ENCODE measurements at places on chromosomes 2 and 18.

GRCh38 chr2:178542161-178542560 is 61.9 kb downstream of the PLEKHA3 start:
- DNase-seq, result no peak

- no peak for DNase-seq
Observed at GRCh38 chr2:113088213-113088992, 20.6 kb downstream of the IL1F10 start.

DNA sequence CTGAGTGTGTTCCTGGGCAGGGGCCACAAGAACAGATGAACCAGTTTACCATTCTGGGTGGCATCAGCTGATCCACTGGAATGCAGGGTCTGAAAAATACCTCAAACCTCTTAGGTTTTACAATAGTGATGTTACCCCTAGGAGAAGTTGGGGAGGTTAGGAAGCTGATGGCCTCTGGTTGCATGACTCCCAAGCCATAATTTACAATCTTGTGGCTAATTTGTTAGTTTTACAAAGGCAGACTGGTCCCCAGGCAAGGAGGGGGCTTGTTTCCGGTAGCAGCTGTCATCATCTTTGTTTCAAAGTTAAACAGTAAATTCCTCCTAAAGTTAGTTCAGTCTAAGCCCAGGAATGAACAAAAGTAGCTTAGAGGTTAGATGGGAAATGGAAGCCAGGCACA is 113.8 kb upstream of the SLC38A11 start:
- no peak for DNase-seq

DNA sequence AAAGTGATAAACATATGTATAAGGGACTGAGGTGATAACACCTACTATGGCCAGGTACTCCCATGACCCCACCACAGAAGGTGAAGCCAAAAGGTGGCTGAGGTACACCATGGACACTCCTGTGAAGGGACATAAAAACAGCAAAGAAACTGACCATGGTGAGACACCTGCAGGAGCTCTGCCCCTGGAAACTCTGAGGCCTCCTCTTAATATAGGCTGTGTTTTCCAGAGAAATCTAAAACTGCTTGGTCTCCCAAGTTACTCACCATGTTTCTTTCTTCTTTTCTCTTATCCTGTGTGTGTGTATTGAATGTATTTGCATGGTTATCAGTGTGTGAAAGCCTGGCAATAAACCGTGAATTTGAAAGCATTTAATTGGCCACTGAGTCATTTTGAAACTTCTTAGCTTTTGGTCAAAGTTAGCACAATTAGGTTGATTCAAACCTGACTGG is 739.3 kb upstream of the GCFC2 start:
- no peak for DNase-seq

DNA sequence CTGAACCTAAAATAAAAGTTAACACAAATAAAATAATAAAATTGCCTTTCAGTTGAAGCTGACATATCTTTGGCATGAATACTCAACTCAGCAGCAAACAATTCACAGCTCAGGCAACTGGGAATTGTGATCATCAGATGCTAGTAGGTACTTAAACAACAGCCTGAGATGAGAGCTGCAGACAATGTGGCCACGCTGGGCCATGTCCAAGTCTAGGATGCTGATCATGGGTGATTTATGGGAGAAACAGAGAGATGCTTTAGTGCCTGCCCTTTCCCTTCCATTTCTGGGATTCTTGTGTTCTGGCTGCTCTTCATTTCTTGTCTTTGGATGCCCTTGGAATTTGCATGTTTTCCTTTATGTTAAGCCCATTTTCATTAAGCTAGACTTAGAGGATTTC is 212.4 kb upstream of the CWC22 start:
- DNase-seq, result no peak

GRCh38 chr2:28338831-28339321 is 53.8 kb upstream of the FOSL2 start:
- DNase-seq, result no peak

DNA sequence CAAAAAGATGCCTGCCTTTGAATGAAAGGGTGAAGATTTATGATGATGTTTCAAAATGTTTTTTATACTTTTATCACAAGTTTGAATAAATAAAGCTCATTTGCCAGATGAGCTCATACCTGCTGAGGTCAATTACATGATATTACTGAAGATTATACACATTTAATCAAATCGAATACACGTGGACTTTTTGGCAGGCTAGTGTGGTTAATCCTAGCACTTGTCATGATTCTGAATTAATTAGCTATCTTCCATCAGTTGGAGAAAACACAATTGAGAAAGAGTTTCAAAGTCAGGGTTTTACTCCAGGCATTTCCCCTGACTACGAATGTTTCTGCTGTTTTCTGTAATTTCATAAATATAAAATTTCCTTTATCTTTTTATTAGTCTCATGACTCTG is 54.4 kb downstream of the LRPPRC start:
- no peak for DNase-seq

- DNase-seq, result no peak
Observed at GRCh38 chr2:136008205-136008865, 22.9 kb upstream of the DARS1 start.

GRCh38 chr18:79738581-79739439 is 58.9 kb upstream of the KCNG2 start:
- no peak for DNase-seq

- no peak for DNase-seq
Observed at GRCh38 chr2:190177249-190178040, 114.9 kb upstream of the MSTN start.

GRCh38 chr2:118457951-118458350 is 369.7 kb downstream of the INSIG2 start:
- no peak for DNase-seq

DNA sequence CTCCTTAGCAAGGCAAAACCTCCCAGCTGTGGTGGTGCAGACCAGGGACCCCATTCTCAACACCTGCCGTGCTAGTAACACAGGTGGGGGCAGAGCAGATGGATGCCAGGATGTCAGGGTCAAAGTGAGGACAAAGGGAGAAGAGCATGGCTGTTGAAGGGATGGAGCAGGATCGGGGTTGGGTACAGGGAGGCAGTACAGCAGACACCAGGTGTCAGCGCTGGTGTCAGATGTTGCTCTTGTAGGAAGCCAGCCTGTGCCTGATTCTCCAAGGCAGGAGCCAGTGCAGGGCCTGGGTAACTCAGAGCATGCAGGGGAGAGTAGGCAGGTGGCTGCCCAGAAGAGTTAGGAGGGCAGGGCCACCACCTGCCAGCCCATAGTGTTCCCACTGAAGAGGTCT is 222.1 kb upstream of the SPRED2 start:
- no peak for DNase-seq

DNA sequence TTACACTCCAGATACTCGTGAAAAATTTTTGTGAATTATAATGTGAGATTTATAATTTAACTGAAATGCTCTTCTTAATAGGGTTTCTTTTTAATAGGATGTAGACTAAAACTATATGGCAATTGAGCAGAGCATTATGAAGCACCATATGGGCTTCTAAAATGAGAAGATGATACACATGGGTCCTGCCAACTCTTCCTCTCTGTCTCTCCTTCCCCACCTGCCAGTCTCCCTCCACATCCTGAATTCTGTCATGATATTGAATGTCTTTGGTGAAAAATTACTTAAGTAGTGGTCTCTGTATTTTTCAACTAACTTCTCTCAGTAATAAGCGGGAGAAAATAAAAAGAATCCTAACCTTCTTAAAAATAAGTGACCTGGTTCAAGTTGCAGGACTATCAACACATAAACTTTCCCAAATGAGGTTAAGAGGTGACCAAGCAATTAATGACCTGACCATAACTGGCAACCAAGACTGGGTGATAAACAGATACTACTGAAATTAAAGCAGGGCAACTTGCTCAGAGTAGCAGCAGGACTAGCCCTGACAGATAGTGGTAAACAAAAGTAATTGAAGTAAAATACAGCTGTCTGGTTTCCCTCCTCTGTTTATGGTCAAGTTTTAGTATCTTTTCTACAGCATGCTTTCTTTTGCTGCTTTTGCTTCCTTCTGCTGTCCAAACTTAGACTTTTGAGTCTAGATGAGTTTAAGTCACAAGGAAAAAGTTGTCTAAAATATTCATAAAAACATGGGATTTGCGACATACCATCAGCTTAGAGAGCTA is 117.1 kb upstream of the PDE1A start:
- DNase-seq, result no peak

Data from Panc1 (cell line).